D341Med (cell line): ENCODE measurements at places on chromosomes 1 and 21.
A peak's percentile ranks its signal among the peaks of the same experiment; 100 is the strongest.

DNA sequence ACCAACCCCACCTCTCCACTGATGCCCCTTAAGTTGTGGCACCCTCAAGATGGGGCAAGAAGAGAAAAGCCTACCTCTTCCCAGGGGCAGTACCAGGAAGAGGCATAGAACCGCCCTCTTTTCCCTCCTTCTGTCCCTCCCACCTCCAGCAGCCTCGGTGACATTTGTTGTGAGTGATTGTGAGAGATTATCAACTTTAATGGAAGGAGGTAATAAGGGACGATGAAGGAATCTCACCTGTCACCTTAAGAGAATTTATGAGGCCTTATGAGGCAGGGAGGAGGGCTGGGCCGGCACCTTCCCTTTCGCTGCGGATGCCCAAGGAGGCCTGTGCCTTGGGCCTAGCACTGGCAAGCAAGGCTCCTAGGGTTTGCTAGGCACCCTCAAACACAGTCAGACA is 1.4 kb upstream of the ADGRB2 start:
- DNase-seq, result no peak

DNA sequence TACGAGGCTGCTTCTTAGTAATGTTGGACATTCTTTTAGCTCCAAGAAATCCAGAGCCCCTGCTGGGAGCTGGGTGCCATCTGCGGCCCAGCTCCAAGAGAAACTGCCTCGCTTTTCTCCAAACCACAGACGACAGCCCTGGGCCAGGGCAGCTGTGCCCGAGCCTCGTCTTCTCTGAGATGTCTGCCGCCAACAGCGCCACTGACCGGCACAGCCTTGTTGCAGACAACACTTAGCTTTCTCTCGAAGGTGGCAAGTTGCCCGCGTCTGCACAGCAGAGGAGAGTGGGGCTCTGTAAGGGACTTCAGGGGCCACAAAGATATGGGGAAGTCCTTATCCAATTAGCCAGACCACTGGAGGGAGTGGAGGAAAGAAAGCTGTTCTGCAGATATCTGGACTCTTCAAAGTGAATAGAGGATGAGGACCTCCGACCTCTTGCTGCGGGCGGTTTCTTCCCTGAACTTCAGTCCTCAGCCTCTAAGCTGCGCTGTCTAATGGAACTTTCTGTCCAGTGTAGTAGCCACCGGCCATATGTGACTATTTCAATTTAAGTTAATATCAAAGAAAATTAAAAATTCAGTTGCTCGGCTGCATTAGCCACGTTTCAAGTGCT is 63.9 kb upstream of the DISP3 start:
- no peak for DNase-seq

DNA sequence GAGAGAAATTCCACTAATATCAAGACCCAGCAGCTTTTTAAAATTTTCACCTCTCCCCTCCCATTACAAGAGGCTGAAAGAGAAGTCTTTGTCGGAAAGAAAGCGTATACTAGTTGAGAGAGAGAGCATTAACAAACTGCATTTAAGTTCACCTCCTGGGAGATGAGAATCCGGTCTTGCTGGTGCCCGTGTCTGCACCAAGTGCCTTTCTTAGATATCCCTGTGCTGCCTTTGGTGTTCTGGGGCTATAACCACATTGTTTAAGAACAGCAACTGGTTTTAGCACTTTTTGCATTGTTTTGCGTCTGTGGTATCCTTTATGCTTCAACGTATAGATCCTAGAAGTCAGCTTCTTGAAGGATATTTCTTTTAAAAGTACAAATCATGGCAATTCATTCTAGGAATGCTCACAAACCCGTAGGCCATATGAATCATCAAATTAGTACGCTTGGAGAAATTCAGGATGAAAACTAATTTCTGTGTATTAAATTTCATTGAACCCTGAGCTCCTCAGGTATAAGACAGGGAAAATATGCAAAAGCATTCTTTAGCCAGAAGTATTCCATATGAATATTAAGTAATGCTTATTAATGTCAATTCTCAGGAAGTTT is 3.4 kb upstream of the RPE65 start:
- DNase-seq, result no peak

DNA sequence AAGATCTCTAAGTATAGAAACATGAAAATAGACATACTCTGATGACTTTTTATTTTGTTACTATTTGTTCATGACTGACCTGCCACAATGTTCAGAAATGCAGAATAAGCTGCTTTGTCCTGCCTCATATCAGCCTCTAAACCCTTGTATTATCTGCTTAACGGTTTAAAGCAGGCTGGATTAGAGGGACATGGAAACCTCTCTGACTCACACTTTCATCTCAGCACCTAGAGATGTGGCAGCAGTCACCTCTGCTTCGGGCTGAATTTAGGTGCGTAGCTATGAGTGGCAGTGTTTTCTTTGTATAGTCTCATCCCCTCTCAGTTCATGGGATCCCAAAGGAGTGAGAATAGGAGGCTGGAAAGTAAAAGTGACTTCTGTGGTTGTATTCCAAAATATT is 255.4 kb downstream of the RGS7 start:
- peak; percentile 76 for DNase-seq

DNA sequence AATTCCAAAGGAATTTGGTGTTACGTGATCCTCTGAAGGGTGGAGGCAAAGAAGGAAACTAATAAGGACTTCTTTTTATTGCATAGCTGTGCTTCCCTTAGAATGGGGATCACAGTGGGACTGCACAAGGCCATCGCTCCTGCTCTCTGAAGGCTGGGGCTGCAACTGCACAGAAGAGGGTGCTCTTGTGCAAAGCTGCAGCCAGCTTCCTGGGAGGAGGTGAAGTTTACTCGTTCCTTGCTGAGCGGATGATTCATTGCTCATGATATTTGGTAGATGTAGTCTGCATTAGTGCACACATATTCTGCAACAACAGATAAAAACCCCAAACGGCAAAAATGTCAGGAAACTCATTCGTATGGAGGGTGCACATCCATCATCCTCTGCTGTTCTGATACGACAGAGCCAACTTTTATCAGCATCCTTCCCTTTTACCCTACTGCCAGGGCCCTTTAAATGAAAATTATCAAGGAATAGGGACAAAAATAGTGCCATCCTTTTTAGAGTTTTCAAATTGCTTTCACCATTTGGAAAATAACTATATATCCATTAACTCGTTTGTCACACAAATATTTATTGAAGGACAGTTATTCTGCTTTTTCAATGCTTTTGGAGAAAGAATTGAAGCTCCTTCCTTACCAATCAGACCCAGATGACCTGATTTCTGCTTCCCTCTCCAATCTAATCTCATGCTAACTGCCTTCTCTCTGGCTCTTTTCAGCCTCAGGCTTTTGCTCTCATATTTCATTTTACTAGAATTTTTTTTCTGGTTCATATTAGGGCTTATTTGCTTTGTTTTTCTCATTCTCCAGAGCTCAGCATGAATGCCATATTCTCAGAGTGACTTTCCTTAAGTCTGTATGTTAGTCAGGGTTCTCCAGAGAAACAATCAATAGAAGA is 263.6 kb downstream of the DUSP10 start:
- peak; percentile 72 for DNase-seq

DNA sequence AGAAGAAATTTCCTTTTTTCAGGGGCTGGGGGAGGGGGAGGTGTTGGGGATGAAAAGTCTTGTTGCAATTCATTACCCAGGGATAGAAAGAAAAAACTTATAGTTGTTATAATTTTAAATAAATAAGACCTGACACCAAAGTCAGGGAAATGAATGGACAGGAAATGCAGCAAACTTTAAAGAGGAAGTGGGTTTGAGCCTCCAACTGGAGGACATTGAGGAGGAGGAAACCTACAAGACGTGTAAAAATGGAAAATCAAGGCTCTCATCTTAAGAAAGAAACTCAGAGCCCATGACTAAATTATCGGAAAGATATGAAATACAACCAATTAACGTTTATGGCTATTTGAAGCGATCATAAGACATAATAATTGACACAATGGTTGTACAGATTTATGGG is 54.4 kb downstream of the NIBAN1 start:
- DNase-seq, result no peak

- peak; percentile 37 for DNase-seq
Observed at GRCh38 chr1:39080831-39081270, 54.7 kb downstream of the NDUFS5 start.

- DNase-seq, result no peak
Observed at GRCh38 chr1:209309198-209309597, 274.3 kb upstream of the CAMK1G start.

- no peak for DNase-seq
Observed at GRCh38 chr1:31153423-31153822, 86.3 kb downstream of the NKAIN1 start.

DNA sequence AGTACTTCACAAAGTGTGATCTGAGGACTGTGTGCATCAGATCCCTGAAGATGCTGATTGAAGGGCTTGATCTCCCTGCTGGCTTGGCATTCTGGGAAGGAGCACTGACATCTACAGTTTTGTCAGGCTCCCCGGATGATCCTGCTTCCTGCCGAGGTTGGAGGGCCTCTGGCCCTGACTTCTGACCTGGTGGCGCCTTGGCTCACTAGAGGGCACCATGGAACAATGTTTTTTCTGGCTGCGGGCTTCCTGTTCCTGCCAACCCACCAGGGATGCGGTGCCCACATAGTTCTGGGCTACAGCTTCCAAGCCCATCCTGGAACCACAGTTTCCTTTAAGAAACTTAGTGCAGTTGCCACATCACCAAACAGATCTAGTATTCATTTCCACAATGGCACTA is 38.8 kb upstream of the RASAL2 start:
- peak; percentile 84 for DNase-seq

GRCh38 chr1:202164271-202165037 is 4.1 kb upstream of the PTPN7 start:
- DNase-seq, result no peak

DNA sequence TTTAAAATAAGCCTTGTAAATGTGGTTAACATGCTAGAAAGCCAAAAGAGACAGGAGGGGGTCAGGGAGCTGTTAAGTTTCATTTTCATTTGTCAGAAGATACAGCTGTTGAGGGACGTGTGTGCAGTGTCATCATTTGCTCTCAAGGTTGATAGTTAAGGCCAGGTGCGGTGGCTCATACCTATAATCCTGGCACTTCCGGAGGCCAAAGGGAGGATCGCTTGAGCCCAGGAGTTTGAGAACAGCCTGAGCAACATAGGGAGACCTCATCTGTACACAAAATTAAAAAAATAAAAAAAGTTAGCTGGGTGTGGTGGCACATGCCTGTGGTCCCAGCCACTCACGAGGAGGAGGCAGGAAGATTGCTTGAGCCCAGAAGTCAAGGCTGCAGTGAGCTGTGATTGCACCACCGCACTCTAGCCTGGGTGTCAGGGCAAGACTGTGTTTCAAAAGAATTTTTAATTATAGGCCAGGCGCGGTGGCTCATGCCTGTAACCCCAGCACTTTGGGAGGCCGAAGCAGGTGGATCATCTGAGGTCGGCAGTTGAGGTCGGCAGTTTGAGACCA is 22.7 kb downstream of the ZBTB8OS start:
- no peak for DNase-seq

DNA sequence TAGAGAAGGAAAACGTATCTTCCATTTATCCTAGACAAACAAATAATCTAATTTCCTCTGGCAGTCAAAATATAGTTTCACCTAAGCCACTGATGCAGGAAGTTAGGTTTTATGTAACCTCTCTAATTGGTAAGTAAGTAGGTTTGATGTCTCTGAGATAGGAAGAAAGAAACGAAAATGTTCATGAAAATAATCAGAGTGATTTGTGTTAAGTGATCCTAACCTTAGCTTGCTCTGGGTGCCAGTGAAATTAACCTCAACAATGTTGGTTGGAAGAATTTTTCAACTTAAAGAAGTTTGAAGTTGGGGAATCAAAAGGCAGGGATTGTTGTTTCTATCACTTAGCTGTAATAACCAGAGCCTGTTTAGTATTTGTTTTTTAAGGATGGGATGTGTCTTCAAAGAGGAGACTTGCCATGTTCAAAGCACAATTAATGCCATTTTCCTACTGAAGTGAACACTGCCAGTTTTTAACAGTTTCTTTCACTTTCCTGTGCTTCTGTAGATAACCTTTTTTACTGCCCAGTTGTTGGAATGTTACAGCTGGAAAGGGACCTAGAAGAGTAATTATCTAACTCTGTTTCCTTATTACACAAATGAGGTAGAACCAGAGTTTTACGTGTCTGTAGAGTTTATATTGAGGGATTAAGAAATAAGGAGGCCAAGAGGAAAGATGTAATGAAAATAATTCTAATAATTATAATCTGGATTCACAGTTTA is 18.4 kb downstream of the HIPK1 start:
- DNase-seq, result no peak

GRCh38 chr1:44802306-44803061 is 2.3 kb downstream of the PLK3 start:
- DNase-seq, result no peak

DNA sequence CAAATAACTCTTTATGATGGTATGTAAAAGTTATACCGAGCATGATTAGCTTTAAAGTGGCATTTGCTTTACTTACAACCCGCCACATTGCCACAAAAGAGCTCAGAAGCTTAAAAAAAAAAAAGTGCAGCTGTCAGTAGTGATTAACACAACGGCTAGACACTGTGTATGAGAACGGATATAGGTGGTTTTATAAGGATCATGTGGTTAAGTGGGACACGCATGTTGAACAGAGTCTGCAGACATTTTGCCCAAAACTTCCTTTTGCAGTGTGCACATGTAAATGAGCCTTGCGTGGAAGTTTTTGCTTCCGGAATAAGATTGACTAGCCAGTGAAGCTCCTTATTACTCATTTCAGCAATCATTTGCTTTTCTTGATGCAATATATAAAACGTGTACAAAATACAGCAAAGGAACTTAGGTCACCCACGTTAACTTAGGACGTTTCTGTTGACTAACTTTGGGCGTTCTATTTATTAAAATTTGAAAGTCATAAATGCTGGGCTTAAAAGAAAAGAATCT is 58.7 kb upstream of the RGS1 start:
- no peak for DNase-seq

- peak; percentile 91 for DNase-seq
Observed at GRCh38 chr1:202315576-202316168, 26.1 kb downstream of the UBE2T start.

DNA sequence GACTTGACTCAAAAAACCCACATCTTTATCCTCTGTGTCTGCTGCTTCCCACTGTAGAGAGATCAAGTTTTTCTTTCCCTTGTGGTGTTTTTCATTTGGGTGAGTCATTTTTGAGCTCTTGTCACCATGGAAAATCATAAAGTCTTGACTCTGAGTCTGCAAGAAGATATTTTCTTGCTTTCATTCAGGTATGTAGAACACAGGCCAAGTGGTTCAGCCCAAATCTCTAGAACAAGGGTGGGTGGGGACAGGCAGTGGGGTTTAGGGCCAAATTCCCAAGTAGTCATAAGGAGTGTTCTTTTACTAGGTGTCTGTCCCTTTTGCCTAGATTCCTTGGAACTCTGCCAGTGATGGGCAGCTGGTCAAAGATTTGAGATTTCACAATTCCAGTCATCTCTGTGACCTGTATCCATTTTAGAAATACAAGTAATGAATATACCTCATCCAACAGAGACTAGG is 21.5 kb upstream of the ARHGAP29 start:
- no peak for DNase-seq

GRCh38 chr1:18160290-18160942 is 52.8 kb downstream of the IGSF21 start:
- DNase-seq, result no peak
